Kidney tubule cell (primary cell): ENCODE measurements at places on chromosomes 16 and 17.

- DNase-seq: no peak
These were observed 24.6 kb upstream of the TNRC6C start for GRCh38 chr17:77933777-77934398.

DNA sequence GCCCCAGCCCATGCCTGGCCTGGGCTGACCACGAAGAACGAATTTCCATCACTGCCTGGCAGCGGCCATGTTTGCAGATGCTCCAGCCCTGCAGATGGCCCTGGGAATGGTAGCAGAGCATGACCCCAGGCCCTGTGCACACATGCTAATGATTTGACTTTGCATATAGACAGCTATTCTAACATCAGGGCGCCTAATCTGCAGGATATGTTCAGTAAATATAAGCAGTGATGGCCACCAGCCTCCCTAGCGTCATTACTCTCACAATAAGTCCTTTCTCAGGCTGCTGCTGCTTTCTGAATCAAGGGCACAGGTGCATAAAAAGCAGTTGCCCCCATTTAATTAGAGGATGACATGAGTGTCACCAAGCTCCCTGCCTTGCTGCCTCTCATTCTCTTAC is 24.2 kb downstream of the DNAH9 start:
- DNase-seq: no peak

GRCh38 chr17:57986841-57987580 is 1.0 kb downstream of the VEZF1 start:
- DNase-seq: peak; percentile 84

DNA sequence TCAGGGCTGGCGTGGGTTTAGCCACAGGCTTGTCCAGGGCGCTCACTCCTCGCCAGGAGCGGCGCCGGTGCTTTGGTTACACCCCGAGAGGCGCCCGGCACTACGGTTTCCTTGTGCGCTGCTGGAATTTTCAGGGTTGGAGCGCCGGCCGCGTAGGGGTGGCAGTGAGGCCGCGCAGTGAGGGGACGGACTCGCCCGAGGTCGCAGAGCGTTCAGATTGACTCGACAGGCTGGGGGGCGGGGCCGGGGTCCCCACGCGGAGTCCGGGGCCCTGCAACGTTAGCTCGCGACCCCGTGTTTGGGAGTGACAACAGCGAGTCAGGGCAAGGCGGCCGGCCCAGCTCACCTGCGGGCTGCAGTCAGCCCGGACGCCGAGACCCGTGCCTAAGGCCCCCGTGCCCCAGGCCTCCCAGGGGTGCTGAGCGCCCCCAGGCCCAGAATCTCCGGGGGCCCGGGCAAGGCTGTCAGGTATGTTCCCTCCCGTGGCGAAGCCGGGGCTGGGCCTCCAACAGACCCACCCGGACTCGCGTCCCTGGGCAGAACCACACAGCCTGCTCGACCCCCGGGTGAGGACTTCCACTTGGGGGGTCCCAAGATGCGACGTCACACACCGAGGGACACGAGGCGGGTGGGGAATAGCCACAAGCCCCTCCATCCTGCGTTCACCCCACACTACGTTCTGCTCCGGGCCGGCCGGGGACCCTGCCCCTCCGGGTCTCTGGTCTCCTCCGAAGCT is 1.3 kb upstream of the ACTG1 start:
- DNase-seq: peak; percentile 79

DNA sequence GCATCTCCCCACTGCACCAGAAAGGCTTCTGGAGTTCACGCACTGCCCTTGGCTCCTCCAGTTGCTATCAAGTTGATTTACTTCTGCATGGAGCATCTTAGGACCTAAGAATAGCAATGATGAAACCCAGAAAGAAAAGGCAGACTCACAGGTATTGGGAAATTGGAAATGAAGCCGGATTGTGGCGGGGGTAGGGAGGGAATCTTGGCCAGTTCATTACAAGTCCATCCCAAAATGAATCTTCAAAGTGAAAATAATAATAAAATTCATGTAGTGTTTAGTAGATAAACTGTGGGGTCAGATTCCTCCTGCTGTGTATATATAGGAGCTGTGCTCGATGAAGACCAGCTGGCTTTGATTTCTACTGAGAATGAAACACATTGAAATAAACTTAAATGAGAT is 33.7 kb downstream of the TEKT3 start:
- DNase-seq: no peak

- DNase-seq: peak; percentile 53
These were observed 856 bp downstream of the DNAJA2 start for GRCh38 chr16:46972429-46973206.

DNA sequence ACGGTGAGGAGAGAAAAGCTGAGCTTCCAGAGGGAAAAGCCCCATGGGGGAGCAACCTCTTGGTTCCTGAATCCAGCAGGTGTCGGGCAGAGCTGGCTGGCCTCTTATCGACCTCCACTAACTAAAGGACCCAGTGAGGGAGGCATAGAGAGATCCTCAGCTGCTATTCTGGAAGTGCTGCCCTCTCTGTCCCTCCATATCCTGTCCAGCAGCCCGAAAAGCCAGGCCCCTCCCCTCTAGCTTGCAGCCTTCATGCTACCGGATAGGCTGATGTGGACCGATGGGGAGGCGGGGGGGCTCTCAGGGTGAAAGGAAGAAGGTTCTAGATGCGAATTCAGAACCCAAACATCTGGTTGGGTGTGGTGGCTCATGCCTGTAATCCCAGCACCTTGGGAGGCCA is 24.9 kb downstream of the MXRA7 start:
- DNase-seq: no peak

DNA sequence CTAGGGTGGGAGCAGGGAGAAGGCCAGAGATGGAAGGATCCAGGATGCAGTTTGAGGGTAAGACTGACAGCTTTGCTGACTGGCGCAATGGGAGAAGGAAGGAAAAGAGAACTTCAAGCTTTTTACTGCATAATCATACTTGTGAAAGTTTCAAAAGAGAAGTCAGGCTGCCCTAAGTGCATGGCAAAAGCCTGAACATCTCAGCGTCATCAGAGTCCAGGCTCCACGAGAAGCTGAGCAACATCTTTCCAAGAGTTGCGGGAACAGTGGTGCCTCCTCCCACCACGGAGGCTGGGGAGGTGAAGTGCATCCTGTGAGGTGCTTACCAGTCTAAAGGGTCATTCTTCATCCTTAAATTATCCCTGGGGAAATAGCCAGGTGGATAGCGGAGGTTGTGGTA is 26.9 kb upstream of the SLC38A8 start:
- no peak for DNase-seq

- no peak for DNase-seq
These were observed 56.6 kb downstream of the ESRP2 start for GRCh38 chr16:68179196-68179795.

- no peak for DNase-seq
These were observed 18.4 kb downstream of the PLCG2 start for GRCh38 chr16:81797443-81797842.

DNA sequence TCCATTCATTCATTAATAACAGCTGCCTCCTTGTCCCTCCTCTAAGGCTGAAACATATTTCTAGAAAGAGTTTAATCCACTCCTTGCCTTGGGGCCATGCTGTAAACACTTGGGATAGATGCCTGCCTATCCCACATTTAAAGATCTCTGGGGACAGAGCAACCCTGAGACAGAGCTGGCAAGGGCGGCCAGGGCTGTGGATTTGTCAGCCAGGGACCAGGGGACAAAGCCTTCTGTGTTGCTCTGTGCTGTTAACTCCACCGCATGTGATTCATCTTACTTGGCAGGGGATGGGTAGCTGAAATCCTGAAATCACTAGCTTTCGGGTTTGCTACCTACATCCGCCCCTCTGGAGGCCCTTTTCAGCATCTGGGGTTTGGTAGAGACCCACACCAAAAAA is 392.9 kb downstream of the SLC39A11 start:
- no peak for DNase-seq

DNA sequence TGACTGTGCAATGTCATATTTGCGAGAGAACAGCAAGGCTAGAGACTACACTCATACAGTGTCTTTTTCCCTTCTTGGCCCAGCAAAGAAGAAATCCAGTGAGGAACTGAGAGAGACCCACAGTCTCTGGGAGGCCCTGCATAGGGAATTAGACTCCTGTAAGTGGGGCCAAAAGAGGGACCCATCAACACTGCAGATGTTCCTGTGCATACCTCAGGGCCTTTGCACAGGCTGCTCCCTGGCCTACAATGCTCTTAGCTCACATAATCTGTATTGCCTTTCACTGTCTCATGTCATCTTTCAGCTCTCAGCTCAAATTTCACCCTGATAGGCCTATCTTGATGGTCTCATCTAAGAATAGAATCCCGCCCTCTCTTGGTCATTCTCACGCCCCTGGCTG is 9.2 kb downstream of the SYCE1L start:
- DNase-seq: no peak

DNA sequence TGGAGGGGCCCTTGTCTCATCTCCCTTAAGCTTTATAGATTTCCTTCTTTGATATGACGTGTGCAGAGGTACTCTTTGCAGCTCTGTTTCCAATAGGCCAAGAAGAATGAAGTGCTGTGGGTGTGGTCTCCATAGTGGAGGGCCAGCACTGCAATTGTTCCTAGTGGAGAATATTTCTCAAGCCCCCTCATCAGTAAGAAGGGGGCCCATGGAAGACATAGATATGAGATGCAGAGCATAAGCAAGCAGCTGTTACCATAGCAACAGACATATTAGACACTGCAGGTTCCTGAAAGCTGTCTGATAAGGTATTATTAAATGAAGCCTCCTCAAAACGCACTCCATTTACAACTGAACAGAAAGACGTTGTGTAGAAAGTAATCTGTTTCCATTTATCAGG is 240.7 kb downstream of the ZFHX3 start:
- no peak for DNase-seq

DNA sequence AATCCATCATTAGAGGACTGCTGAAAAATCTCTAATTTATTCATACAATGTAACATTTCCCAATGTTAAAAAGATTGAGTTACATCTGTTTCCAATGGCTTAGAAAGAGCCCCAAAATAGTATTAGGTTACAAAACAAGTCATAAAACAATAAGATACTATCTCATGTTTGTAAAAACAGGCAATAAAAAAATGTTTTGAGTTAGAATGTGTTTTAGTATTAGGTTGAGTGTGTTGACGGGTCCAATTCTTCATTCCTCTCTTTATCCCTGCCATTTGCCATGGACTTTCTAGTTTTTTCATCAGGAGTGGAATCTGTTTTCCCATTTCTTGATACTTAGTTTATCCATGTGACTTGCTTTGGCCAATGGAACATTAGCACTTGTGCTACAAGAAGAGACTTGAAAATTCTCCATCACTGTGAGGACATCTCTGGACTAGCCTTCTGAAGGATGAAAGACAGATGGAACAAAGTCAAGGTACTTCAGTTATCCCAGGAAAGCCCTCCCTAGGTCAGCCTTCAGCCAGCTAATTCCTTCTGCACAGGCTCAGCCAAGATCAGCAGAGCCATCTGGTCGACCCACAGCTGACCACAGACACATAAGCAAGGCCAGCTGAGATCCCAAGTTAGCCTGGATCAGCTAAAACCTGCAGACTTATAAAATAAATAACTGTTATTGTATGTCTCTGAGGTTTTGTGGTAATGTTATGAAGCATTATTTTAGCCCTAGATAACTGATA is 83.3 kb downstream of the HS3ST3A1 start:
- no peak for DNase-seq

DNA sequence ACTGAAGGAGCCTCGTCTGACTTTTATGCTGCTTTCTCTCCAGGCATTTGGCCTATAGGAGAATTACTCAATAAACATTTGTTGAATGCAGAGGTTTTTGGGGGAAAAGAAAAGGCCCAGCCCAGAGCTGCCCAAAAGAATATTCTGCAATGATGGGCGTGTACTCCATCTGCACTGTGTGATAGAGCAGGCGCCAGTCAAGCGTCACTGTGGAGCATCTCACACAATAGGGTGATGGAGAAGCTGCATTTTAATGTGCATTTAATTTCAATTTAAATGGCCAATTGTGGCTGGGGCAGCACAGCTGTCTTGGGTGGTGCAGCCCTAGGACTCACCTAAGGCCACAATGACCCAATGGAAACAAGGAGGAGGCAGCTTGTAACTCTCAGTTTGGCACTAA is 20.6 kb downstream of the GLYR1 start:
- no peak for DNase-seq

DNA sequence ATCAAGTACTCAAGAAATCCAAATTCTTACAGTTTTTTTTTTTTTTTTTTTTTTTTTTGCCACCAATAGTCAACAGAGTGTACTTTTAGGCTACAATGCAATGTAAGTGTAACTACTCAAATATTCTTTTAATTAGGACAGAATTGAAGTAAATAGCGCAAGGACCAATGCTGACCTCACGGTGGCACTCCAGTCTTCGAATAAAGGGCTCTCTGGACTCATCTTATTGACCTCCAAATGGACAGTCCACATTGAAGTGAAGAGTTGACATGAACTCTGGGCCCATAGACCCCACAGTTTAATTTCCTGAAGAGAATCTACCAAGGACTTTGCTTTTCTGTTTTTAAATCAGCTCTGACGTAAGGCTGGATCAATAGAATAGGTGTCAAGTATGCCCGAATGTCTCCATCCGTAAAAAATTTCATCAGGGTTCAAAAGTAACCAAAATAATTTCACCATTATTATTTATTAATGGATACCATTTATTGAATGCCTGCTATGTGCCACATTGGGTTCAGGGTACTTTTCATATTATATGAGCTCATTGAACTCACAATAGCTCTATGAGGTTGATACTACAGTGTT is 7.3 kb upstream of the DDX52 start:
- peak; percentile 70 for DNase-seq

- no peak for DNase-seq
These were observed 154.4 kb upstream of the PIRT start for GRCh38 chr17:10992106-10992880.

DNA sequence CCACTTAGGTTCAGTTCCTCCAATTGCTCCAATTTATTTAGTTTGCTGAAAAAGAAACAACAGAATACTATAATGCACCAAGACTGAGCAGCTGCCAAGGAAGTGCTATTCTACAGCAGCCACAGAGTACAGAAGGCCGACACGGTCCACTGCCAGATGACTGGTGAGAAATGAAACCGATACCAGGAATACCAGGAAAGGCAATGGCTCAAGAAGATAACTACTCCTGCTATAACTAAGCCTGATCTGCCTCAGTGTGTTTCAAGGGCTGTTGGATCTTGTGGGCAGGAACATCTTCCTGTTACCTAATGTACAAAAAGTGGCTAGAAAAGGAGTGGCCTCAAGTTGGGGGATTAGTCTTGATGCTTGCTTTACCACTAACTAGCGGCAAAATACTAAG is 32.8 kb downstream of the MARVELD3 start:
- peak; percentile 88 for DNase-seq

GRCh38 chr17:2400877-2401425 is at the start of gene MNT:
Gene MNT (minus strand): TSS chr17:2401060. CDS start chr17:2400712, 348 bp downstream.
- peak; percentile 96 for DNase-seq

DNA sequence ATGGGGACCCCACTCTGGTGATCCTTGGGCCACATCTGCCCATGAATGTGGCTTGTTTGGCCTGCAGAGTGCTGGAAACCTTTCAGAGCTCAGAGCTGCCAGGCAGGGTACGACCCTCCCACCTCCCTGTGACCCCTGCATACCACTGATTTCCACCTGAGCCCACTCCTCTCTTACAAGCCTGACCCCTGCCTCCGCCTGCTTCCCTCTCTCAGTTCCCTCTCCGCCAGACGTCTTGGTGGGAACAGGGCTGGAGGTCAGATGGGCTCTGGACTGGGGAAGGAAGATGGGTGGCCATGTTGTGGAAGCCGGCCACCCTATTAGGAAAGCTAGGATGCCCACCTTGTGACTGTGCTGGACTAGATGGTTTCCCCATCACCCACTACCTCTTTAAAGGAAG is 185.1 kb downstream of the KATNIP start:
- no peak for DNase-seq

GRCh38 chr17:64505340-64506200 is 519 bp downstream of the DDX5 start:
- DNase-seq: peak; percentile 86
